ENCODE measurements at places on chromosomes 3 and 15. TPM values are rescaled to one million over a fixed set of nuclear protein-coding genes. Genes with fewer than 3 reads are reported as not detected.

KIF15 gene
- total RNA-seq, result 14.7 TPM

CKMT1A gene
- not detected for total RNA-seq

DALRD3 gene
- total RNA-seq, result 54.1 TPM

MESP2 gene
- total RNA-seq, result not detected

FANCD2OS gene
- not detected for total RNA-seq

DNAJA4 gene
- 1.9 TPM for total RNA-seq

ADGRG7 gene
- total RNA-seq, result not detected

DPPA2 gene
- total RNA-seq, result not detected

SHC4 gene
- total RNA-seq, result 4.0 TPM

FAM81A gene
- not detected for total RNA-seq

IGDCC3 gene
- total RNA-seq, result not detected

FBN1 gene
- total RNA-seq, result 721 TPM

ARHGEF3 gene
- 10.0 TPM for total RNA-seq

COL8A1 gene
- 157 TPM for total RNA-seq

HYAL3 gene
- 1.8 TPM for total RNA-seq

HACL1 gene
- total RNA-seq, result 23.0 TPM

SLC9C1 gene
- not detected for total RNA-seq

ZBTB47 gene
- 26.0 TPM for total RNA-seq

UBAP1L gene
- 2.2 TPM for total RNA-seq

GPR15 gene
- total RNA-seq, result not detected

SKIL gene
- total RNA-seq, result 111 TPM

PRR23A gene
- total RNA-seq, result not detected

SENP8 gene
- total RNA-seq, result 1.1 TPM

SUSD5 gene
- total RNA-seq, result 0.66 TPM

ALPK3 gene
- total RNA-seq, result 0.57 TPM

SH2D7 gene
- total RNA-seq, result not detected

CCDC80 gene
- total RNA-seq, result 39.5 TPM

CRYGS gene
- total RNA-seq, result 1.3 TPM

PATL2 gene
- 0.44 TPM for total RNA-seq

OXTR gene
- 12.3 TPM for total RNA-seq

SLC12A1 gene
- not detected for total RNA-seq

CCDC39 gene
- not detected for total RNA-seq

CCR4 gene
- total RNA-seq, result not detected

MASP1 gene
- total RNA-seq, result 214 TPM

CCR9 gene
- not detected for total RNA-seq

CELF6 gene
- total RNA-seq, result under 0.01 TPM

DOCK3 gene
- total RNA-seq, result 0.22 TPM

SEMA6D gene
- total RNA-seq, result 25.8 TPM

RTP3 gene
- total RNA-seq, result not detected

CYP19A1 gene
- total RNA-seq, result 0.14 TPM

SAXO2 gene
- 1.3 TPM for total RNA-seq

TERC gene
- total RNA-seq, result 718 TPM

ALS2CL gene
- 1.3 TPM for total RNA-seq

GP9 gene
- total RNA-seq, result not detected

C3orf49 gene
- total RNA-seq, result not detected

All from placental pericyte (primary cell).